ENCODE measurements at places on chromosomes 2 and 18. TPM values are rescaled to one million over a fixed set of nuclear protein-coding genes. Genes with fewer than 3 reads are reported as not detected.

CHRND gene
- not detected for polyA plus RNA-seq

ASXL3 gene
- polyA plus RNA-seq = 0.69 TPM

ARL4C gene
- 0.80 TPM for polyA plus RNA-seq

CPLX4 gene
- not detected for polyA plus RNA-seq

DNA sequence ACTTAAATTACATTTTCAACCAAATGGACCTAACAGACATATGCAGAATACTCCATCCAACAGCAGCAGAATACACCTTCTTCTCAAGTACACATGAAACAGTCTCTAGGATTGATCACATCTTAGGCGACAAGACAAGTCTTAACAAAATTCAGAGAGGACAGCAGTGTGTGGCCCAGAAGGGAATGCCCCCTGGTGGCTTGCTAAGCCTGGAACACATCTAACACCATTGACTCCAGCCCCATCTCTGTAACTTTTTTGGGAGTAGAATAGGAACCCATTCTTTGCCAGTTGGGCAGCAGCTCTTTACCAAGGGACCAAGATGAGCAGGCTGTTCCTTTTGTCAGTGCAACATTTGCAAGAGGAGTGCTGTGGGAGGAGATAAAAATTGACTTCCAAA, 249.9 kb downstream of the PLCL1 start:
- peak; percentile 25 for DNase-seq

DNA sequence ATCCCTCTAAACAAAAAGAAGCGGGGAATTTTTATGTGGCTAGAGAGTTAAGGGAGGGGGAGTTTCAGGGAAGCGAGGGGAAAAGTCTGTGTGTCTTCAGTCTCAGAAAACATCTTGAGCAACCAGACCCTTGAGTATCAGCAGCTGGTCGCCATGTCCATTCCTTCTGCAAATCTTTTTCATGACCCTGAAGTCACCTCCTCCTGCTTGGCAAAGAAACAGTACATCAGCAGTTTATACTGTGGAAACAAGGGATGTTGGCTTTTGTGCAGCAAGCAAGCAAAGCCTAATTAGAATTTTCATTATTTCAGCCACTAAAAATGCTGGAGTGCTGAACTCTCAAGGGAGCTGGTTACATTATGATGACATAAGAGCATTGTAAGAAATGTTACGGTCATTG, 187.4 kb upstream of the SLC8A1 start:
- DNase-seq = peak; percentile 31

DNA sequence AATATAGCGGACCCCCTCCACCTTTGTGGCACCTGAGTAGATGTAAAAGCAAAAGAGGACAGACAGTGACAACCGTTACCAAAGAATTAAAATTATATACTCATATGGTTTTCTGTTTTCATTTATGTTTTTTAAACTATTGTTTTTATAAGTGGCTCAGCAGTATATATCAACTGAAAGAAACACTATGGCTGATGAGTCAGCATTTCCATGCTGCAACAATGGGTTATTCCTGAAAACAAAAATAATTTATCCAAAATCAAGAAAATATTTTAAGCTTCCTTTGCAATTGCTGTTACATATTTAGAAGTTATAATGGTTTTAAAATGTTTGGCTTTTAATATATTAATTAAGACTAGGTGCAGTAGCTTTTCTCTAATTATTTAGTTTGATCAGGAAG, 17.7 kb downstream of the MRPS9 start:
- no peak for DNase-seq

DNA sequence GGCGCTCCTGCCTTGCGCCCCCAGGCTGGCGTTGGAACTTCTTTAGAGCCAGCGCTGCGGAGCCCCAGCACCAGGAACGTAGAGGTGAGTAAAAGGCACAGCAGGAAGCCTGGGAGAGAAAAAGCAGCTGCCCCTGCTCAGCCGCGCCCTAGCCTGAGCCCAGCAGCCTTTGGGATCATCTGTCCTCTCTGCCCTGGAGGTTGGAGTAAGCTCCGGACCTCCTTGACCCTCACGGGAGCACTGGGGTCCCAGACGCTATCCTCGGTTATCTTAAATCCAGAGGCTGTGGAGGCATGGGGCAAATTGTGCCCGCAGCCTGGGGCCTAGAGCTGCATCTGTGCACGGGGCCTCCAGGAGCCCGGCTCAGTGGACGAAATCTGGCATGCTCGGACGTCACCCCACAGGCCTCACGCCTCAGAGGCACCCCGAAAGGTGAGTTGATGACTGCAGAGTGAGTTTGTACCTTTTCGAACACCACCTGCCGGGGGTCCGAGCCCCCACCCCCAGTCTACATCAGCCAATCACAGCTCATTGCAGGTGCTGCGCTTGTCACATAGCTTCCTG, 1.6 kb upstream of the SLC66A2 start:
- DNase-seq = no peak

DNA sequence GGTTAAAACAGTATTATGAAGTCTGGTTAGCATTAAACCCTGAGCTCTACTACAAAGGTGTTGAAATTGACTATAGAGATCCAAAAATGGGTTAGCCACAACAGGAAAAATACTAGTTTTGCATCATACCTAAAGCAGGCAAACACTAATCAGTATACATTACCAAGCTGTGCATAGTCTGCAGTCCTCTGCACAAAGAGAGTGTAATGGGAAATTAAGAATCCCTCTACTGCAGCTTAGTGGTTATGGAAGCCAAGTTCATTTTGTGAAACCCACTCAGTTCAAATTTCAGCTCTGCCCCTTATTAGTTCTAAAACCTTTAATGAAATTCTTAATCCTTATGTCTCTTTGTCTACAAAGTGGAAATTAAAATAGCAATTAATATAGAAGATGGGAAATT, 192.1 kb downstream of the MBD2 start:
- DNase-seq = no peak

DNA sequence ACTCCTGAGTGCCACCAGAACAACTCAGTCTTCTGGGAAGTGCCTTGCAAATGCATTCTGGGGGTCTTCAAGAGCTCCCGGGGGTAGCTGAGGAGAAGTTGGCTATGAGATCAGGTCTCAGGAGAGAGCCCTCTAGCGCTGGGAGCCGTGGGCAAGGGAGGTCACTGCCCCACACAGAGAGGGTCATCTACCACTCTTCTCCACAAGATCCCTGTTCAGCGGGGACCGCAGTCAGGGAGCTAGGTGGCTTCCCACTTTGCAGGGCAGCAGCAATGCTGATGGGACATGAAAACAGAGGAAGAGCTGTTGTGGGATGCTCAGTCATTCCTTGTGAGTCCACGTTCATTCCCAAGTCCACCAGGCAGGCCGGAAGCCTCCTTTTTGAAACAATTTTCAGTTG, 66.6 kb downstream of the ACKR3 start:
- no peak for DNase-seq

- no peak for DNase-seq
These were observed 96.6 kb downstream of the TMEM17 start for GRCh38 chr2:62409442-62409841.

- no peak for DNase-seq
These were observed 125.0 kb downstream of the SPHKAP start for GRCh38 chr2:228056293-228057097.

DNA sequence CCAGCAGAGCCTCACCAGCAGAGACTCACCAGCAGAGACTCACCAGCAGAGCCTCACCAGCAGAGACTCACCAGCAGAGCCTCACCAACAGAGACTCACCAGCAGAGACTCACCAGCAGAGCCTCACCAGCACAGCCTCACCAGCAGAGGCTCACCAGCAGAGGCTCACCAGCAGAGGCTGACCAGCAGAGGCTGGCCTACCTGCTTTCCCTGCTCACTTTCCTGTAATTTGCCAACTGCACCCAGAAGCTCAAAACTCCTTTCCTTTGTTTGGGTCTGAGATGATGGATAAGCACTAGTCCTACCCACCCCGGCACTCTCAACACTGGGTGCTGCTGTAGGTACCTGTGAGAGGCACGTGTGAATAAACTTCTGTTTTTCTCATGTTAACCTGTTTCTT, 36.4 kb upstream of the PXDN start:
- DNase-seq = no peak

- no peak for DNase-seq
These were observed 3.0 kb upstream of the AMMECR1L start for GRCh38 chr2:127888772-127889171.

DNA sequence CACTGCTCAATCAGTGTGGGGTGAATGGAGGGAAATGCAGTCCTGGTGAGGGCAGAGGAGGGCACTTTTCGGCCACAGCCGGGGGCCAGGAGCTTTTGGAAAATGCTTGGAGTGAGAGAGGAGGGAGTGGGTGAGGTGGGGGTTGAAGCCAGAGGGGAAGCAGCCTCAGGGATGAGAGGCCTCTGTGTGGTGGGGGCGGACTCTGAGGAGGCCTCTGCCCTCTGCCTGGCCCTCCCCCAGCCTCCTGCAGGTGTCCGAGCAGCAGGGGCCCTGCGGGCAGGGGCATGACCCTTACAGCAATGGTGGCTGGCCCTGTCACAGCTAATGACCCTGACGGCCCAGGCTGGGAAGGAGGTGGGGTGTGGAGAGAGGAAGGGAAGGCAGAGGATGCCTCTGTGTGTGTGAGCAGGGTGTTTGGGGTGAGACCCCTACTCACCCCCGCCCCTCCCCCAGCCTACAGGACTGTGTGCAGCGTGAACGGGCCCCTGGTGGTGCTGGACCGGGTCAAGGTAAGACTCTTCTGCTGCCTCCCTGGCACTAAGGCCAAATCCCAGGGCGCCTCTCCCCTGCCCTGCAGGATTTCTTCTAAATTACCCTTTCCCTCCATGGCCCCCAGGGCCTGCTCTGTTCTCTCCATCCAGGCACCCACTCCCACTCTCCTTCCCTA, 7.6 kb downstream of the ATP6V1B1 start:
- DNase-seq = no peak

Measured in heart left ventricle (tissue), 16 donors.